Upper lobe of right lung (tissue), 1 donor: ENCODE measurements at places on chromosomes 3 and 15. TPM values are rescaled to one million over a fixed set of nuclear protein-coding genes. Genes with fewer than 3 reads are reported as not detected.

ULK3 gene
- 43.9 TPM for total RNA-seq

GPR160 gene
- total RNA-seq = 22.3 TPM

GRCh38 chr15:85708402-85708941, 86.3 kb downstream of the KLHL25 start:
- no peak for DNase-seq

- no peak for DNase-seq
Measured at GRCh38 chr15:81573098-81573746, 199.2 kb upstream of the TMC3 start.

- DNase-seq = no peak
Measured at GRCh38 chr3:48595526-48596121, 495 bp upstream of the COL7A1 start.

DNA sequence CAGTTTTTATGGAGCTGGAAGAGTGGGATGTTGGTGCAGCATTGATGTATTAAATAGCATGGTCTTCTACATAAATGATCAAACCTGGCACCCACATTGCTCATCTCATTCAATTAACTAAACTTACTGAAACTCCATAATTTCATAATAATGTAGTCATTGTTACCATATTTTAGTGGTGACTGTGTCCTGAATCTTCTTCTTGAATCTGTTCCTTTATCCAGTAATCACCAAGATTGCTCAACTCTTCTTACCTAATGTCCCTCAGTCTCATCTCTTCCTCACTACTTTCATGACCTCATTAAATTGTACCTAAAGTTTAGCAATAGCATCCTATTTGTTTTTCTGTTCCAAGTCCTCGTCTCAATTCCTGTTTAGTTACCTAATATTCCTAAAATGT, 69.8 kb downstream of the FGF7 start:
- no peak for DNase-seq

DNA sequence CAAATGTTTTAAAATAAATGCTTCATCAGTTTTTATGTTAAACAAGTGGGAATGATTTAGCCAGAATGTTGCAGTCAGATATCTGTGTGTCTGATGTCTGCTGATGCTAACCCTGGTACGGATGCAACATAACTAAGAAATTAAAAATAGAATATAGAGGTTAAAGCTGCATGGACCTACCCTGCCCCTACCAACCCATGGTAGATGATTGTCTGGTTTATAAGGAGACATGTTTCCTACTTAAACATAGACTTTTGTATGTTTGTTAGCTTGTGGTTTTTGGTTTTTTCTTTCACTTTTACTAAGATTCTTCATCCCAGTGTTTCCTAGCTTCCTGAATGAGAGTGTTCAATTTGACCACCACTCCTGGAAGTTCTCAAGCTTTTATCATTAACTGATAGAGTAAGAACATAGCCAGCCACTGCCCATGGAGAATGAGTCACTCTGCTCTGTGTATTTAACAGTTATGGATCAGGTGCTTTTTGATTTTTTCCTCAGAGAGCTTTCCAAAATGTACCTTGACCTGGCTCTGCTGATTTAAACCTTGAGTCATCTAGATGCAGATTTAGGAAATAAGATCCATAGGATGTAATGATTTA, 70.7 kb upstream of the VEPH1 start:
- DNase-seq = no peak

DNA sequence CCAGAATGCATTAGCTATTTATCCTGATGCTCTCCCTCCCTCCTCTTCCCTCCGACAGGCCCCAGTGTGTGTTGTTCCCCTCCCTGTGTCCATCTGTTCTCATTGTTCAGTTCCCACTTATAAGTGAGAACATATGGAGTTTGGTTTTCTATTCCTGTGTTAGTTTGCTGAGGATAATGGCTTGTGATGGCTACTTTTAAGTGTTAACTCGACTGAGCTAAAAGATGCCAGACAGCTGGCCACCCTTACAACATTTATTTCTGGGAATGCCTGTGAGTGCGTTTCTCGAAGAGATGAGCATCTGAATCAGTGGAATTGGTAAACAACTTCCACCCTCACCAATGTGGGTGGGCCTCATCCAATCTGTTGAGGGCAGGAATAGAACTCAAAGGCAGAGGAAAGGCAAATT, 24.7 kb upstream of the TM2D3 start:
- DNase-seq = no peak

DNA sequence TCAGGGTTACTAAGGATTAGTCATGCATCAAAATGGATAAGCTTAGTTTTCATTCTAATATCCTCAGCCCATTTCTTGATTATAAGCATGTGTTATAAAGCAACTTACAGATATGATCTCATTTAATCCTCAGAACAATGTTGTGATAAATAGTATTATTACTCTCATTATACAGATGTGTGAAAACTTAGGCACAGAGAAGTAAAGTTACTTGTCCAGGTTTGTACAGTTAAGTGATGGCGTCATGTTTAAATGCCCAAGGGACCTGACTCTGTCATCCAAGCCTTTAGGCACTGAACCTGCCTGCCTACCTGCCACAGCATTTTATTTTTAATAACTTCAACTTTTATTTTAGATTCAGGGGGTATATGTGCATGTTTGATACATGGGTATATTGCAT, 472.9 kb upstream of the SEMA6D start:
- DNase-seq = no peak
